ENCODE measurements at places on chromosomes 5 and 9. TPM values are rescaled to one million over a fixed set of nuclear protein-coding genes. Genes with fewer than 3 reads are reported as not detected.

Gene TAF11L10
- not detected for total RNA-seq

Gene GCNT1
- 3.3 TPM for total RNA-seq

Gene COL23A1
- total RNA-seq, result 0.16 TPM

Gene CNOT6
- 14.9 TPM for total RNA-seq

Gene SH2D3C
- total RNA-seq, result 0.23 TPM
